ENCODE measurements at places on chromosomes 6 and 20.
A peak's percentile ranks its signal among the peaks of the same experiment; 100 is the strongest.

DNA sequence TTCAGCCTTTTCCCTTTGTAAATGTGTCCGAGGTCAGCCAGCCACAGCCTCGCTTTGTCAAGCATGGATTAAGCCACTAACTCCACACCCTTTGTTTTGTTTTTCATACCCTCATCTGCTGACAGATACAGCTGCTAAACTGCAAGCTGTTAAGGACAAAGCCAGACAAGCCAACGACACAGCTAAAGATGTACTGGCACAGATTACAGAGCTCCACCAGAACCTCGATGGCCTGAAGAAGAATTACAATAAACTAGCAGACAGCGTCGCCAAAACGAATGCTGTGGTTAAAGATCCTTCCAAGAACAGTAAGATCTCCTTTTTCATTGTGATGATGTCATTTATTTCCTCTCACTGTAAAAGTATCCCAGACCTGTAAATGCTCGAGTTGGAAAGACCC is 269.3 kb downstream of the ARHGAP18 start:
- no peak for DNase-seq

DNA sequence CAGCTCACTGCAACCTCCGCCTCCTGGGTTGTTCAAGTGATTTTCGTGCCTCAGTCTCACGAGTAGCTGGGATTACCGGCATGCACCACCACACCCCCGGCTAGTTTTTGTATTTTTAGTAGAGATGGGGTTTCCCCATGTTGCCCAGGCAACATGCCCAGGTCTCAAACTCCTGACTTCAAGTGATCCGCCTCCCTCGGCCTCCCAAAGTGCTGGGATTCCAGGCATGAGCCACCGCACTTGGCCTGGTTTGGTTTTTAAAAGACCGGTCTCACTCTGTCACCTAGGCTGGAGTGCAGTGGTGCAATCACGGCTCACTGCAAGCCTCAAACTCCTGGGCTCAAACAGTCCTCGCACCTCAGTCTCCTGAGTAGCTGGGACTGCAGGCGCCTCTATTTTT is 40.1 kb downstream of the VSTM2L start:
- no peak for DNase-seq

- no peak for DNase-seq
These were observed 24.0 kb upstream of the ATRN start for GRCh38 chr20:3446779-3447178.

DNA sequence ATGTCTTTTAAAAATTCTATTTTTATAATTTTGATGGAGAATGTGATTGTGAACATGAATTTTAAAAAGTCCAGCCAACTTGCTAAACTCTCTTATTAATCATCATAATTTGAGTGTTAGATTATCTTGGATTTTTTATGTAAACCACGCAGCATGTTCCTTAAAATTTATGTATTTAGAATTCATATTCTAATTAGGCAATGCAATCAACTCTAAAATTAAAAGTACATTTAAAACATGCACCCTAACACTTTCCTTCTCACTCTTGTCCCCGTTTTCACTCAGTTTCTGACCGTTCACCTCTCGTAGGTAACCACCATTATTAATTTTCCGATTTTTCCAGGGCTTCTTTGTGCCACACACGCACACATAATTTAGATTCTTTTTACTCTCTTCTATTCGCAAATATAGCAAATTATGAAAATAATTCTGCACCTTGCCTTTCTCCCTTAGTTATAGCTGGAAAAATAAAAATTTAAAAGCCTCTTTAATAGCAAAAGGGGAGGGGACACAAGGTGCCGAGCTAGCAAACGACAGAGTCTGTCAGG is 329 bp upstream of the ZKSCAN3 start:
- no peak for DNase-seq

DNA sequence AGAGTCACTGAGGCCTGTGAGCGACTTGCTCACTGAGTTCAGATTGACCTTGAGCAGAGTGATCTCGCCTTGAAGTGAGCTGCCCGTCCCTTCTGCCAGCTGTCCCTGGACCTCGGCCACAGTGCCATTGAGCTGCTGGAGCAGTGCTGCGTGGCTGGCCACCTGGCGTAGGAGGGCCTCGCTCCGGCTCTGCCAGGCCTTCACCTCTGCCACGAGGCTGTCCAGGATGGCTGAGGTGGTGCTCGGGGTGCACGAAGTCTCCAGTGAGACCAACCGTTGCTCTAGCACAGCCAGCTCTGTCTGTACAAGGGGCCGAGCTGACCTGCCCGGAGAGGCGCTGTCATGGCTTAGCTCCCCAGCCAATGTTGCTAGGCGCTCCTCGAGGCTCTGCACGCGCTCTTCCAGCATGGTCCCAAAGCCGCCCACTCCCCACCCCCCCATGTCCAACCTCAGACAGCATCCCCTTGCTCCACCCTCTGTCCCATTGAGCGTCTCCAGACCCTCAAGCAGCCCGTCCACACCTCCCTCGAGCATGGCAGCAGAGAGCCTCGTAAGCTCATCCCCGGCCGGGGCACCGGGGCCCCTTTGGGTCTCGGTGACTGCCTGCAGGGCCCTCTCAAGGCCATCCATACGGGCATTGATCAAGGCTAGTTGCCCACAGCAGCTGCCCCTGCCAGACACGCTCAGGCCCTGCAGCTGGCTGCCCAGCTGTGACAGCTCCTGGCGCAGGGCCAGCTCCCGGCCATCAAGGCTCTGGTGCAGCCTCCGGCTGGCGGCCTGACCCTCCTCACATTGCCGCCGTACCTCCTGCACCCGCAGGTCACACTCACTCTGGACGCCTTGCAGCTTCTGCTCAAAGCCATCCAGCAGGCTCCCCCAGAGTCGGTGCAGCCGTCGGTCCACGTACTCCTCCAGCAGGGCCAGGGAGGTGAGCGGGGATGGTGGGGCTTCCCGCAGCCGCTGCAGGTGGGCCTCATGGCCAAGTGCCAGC is 4.6 kb downstream of the EMILIN3 start:
- no peak for DNase-seq

GRCh38 chr20:3101737-3102574 is 17.4 kb upstream of the AVP start:
- DNase-seq, result no peak

DNA sequence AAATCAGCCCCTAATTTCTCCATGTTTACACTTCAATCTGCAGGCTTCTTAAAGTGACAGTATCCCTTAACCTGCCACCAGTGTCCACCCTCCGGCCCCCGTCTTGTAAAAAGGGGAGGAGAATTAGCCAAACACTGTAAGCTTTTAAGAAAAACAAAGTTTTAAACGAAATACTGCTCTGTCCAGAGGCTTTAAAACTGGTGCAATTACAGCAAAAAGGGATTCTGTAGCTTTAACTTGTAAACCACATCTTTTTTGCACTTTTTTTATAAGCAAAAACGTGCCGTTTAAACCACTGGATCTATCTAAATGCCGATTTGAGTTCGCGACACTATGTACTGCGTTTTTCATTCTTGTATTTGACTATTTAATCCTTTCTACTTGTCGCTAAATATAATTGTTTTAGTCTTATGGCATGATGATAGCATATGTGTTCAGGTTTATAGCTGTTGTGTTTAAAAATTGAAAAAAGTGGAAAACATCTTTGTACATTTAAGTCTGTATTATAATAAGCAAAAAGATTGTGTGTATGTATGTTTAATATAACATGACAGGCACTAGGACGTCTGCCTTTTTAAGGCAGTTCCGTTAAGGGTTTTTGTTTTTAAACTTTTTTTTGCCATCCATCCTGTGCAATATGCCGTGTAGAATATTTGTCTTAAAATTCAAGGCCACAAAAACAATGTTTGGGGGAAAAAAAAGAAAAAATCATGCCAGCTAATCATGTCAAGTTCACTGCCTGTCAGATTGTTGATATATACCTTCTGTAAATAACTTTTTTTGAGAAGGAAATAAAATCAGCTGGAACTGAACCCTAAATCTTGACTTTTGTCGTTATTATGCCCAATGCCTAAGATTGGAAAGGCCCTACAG is 4.5 kb downstream of the SOX4 start:
- DNase-seq, result no peak

DNA sequence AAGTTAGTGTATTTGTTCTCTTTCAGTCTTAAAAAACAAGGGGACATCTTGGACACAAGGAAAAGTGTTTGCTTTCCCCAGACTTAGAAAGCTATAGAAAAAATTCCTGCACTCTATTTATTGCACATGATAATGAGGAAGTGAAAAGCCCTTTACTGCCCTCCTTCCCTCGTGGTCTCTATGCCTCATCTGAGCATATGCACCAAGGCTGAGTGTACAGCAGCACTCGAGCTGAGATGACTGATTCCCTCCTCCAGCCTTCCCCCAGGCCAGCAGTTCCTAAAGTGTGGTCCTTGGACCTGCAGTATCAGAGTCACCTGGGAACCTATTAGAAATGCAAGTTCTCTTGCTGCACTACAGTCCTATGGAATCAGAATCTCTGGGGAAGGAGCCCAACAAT is 14.3 kb upstream of the LAMP5 start:
- DNase-seq, result no peak

- DNase-seq, result peak; percentile 97
These were observed 136.4 kb downstream of the MTFR2 start for GRCh38 chr6:136113736-136114173.

DNA sequence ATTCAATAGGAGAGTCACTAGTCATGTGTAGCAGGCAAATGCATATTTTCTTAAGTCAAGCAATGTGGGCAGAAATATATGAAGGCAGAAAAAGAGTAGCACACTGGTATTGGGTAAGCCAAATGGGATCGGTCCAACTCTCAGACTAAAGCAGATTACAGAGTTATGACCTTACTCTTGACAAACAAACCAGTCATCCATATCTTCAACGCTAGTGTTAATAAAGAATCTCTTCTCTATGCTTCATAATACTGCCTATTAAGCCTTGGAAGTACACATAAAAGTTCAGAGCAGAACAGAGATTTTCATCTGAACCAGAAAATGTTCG is 320.2 kb upstream of the JARID2 start:
- no peak for DNase-seq

GRCh38 chr6:111798281-111798725 is 74.9 kb downstream of the FYN start:
- DNase-seq, result no peak

GRCh38 chr6:1449896-1450295 is 60.5 kb downstream of the FOXF2 start:
- no peak for DNase-seq

GRCh38 chr6:159943968-159944598 is 24.8 kb upstream of the IGF2R start:
- no peak for DNase-seq

All from NCI-H774 (cell line).